Hepatocyte (in vitro differentiated cells): ENCODE measurements at places on chromosomes 2 and 18. TPM values are rescaled to one million over a fixed set of nuclear protein-coding genes. Genes with fewer than 3 reads are reported as not detected.

EPC2 gene
- 37.3 and 37.8 TPM in 2 replicates for total RNA-seq

MC5R gene
- total RNA-seq = not detected in 2 replicates

FAP gene
- total RNA-seq = 44.5 and 67.8 TPM in 2 replicates

UNC80 gene
- total RNA-seq = 0.03 and 0.04 TPM in 2 replicates

EFEMP1 gene
- 54.6 and 70.0 TPM in 2 replicates for total RNA-seq

SULT6B1 gene
- not detected in 2 replicates for total RNA-seq

DPP4 gene
- total RNA-seq = 218 and 256 TPM in 2 replicates

RAD51AP2 gene
- total RNA-seq = 0.24 and 0.40 TPM in 2 replicates

MARCHF7 gene
- 153 and 166 TPM in 2 replicates for total RNA-seq

SLC14A1 gene
- 0.88 and 4.1 TPM in 2 replicates for total RNA-seq

VRK2 gene
- total RNA-seq = 19.3 and 25.1 TPM in 2 replicates
